ENCODE measurements at places on chromosomes 3 and 15.

DNA sequence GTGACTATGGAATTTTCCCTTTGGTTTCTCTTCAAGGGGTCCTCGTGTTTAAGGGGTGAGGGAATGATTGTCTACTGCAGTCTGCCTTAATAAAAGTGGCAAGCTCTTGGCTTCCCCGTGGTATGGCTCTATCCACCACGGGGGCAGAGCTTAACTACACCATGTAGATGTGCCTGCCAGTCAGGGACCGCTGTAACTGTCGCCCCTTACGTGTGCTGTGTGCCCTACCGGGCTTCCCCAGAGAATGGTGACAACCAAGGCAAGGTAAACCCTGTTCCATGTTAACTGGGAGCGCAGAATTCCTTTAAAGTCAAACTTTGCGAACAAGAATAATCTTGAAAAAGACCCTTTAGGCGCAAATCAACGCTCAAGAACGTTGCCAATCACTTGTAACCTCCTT, 966 bp upstream of the C3orf80 start:
- DNase-seq: no peak

GRCh38 chr3:50714946-50715345, 40.2 kb downstream of the DOCK3 start:
- no peak for DNase-seq

DNA sequence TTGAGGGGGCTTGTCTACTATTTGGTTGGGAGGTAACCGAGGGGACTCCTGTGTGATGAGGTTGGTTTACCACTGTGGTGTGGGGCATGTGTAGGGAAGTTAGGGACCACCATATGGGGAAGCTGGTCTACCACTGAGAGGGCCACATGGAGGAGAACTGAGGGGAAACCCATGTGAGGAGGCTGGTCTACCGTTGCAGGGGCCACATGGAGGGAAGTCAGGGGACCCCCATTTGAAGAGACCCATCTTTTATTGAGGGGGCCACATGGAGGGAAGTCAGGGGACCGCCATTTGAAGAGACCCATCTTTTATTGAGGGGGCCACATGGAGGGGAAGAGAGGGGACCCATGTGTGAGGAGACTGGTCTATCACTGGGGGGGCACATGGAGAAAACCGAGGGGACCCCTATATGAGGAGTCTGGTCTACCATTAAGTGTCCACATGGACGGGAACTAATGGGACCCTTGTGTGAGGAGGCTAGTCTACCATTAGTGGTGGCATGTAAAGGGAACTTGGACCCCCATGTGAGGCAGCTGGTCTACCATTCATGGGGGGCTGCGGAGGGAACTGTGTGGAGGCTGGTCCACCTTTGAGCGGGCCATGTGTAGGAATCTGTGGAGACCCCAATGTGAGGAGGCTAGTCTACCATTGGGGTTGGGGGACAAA, 165.5 kb downstream of the FBLN2 start:
- no peak for DNase-seq

DNA sequence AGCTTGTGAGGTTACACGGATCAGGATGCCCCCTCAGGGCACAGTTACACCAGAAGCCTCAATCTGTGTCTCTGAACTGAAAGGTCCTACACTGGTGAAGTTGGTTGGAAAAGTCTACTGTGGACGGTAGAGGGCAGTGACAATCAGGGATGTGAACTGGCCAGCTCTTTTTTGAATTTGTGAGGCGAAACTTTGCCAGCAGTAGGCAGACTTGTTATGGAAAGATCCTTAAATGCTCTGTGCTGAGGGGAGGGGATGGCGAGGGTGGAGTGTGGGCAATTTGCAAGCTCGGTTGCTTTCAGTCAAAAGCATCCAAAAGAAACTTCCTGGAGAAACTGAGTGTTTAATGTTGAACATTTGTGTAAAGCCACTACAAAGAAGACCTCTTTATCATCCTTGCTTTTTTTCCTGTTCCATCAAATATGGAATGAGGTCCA, 127.4 kb upstream of the ABHD17C start:
- peak; percentile 75 for DNase-seq

DNA sequence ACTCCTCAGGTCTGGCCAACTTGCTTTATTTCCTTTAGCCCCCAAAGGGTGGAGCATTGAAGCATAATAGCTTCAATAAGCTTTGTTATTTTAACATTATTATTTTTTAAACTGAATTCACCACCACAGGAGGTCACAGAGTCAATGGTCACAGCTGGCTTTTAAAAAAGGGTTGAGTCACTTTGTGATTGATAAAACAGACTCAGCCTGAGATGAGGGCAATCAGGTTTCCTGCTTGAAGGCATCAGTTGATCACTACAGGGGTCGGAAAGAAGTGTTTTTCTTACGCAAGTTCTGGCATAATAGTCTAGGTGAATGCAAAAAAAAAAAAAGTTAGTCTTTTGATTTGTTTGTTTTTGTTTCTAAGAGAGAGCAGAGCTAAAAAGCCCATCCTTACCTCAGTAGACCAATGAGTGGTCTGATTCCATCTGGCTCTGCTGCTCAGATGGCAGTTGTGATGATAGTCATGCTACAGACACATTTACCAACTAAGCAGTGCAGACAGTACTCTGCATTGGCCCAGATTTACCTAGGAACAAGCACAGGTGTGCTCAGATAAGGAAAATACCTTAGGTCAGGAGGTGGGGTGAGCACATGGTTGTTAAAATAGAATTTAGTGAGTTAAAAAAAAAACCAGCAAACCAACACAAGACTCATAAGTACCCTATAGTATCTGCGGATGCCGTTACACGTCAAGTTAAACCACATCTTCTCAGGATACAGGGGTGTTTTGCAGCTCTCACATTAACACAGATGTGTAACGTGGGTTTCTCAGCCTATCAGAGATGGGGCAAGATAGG, 22.6 kb downstream of the ZNF80 start:
- no peak for DNase-seq

GRCh38 chr3:38601956-38602550, 47.4 kb downstream of the SCN5A start:
- DNase-seq: no peak

GRCh38 chr15:101123222-101123910, 128.5 kb downstream of the CHSY1 start:
- no peak for DNase-seq

DNA sequence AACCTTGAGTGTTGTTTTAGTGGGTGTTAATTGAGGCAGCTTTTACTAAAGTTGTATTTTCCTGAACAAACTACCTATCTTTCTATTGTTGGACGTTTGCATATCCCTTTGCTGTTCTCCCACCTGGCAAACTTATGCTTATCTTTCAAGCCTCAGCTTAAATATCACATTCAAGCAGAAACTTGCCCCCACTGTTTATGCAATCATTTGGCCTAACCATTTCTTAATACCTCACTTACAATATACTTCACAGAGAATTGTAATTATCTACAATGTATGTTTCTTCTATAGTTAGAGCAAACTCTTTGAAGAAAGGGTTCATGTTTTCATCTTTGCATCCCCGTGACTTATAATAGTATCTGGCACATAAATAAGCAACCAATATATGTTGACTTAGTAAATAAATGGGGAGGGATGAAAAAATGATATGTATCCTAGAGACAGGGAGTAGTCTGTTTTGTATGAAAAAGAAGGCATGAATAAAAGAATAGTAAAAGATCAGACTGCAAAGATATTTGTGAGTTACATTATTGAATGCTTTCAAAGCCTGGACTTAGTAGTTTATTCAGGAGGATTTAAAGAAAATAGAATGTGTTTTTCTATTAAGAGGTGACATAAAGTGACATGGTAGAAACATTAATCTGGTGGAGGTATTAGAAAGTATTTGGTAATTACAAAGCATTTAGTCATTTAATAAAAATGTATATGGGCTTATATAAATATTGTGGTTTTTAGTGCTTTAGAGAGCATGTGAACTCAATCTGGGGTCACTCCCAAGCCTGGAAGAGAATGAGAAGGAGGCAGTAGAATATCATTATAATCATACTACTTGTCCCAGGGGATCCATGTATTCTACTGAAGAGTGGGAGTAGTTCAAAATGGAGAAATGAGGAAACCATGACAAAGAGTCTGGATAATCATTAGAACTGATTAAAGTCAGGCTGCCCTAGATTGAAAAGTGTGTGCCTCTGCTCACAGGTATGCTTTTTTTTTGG, 60.0 kb upstream of the DCBLD2 start:
- DNase-seq: no peak

Data from HEK293T (cell line).